ENCODE measurements at places on chromosomes 7 and 10. TPM values are rescaled to one million over a fixed set of nuclear protein-coding genes. Genes with fewer than 3 reads are reported as not detected.

Gene IFIT1
- total RNA-seq = 9.8 TPM

Gene CYP17A1
- total RNA-seq = not detected

Gene CCDC3
- 6.4 TPM for total RNA-seq

Gene AEBP1
- total RNA-seq = 93.1 TPM

Gene DPCD
- total RNA-seq = 17.5 TPM

GRCh38 chr7:140881507-140882228, 43.1 kb downstream of the BRAF start:
- DNase-seq = no peak

GRCh38 chr10:21626457-21627161, 92.6 kb downstream of the MLLT10 start:
- no peak for DNase-seq

Gene MSMB
- not detected for total RNA-seq

DNA sequence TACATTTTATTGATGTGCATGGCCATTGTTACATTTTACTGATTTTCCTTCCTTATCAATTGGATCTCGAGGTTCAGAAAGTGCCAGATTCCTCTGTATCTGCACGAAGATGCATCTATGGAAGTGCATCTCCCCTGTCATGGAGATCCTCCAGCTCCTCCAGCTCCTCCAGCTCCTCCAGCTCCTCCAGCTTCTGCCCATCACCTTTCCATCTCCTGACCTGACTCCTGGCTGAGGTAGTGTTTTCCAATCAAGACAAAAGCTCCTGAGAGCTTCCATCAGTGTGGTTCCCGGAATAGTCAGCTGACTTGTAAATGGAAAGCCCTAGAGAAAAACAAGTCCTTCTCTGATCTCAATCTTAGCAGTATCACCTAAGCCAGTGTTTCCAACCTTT, 90.8 kb upstream of the KLF6 start:
- DNase-seq = no peak

Gene CBLL1
- total RNA-seq = 24.1 TPM

DNA sequence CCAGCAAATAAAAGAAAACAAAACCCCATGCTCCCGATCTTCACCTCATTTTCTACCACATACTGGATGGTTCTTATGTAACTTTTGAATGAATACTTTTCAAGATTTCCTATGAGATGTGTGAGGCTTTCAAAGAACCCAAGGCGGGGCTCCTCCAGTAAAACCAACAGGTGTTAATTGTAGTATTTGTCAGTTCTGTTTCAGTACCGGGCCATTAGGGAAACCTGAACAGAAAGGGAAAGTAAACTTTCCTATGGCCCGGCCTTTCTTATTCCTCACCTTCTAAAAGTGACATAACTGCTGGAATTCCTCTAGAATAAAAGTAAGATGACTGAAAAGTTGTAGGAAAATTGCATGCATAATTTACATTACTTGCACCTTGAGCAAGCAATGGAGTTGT, 672.9 kb downstream of the MAGI2 start:
- no peak for DNase-seq

Gene HOXA11
- total RNA-seq = not detected

GRCh38 chr7:145219461-145219860, 383.6 kb upstream of the TPK1 start:
- no peak for DNase-seq

Gene EVX1
- not detected for total RNA-seq

Gene PRF1
- total RNA-seq = 1.2 TPM

GRCh38 chr10:30420766-30421165, 13.2 kb upstream of the MAP3K8 start:
- DNase-seq = no peak

- no peak for DNase-seq
Measured at GRCh38 chr7:29609162-29610037, 45.8 kb downstream of the PRR15 start.
